ENCODE measurements at places on chromosomes 11 and 22. TPM values are rescaled to one million over a fixed set of nuclear protein-coding genes. Genes with fewer than 3 reads are reported as not detected.

DNA sequence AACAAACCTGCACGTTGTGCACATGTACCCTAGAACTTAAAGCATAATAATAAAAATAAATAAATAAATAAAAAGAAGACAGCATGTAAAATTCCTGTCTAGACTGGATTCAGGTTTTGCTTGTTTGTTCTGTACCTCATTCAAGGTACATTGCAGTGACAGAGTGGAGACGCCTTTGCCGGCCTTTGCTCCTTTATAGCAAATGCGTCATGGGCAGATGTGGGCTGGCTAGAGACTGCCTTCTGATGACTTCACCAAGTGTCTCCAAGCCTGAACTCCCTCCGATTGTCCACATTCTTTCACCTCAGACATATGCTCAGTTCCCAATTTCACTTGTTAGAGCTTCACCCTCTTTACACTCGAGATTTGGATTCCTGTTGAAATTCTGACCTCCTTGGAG lies 147.8 kb upstream of the ARHGAP20 start:
- DNase-seq: no peak

OR10AG1 gene
- not detected for total RNA-seq

OR52A5 gene
- not detected for total RNA-seq

DNA sequence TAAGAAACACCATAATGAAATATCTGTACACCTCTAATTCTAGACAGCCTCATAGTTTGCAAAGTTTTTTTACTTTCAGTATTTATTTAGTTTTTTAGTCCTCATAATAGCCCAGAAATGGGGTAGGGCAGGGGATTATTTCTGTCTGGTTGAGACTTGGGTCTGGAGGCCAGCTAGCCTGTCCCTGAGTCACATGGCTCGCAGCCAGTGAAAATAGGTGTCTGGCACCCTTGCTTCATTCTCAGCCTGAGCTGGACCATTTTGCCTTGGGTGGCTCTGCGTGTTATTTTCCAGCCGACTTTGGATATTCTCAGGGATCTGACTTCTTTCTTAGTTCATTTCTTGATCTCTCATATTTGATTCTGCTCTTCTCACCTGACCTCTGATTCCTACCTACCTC lies 123.9 kb upstream of the NARS2 start:
- no peak for DNase-seq

DNA sequence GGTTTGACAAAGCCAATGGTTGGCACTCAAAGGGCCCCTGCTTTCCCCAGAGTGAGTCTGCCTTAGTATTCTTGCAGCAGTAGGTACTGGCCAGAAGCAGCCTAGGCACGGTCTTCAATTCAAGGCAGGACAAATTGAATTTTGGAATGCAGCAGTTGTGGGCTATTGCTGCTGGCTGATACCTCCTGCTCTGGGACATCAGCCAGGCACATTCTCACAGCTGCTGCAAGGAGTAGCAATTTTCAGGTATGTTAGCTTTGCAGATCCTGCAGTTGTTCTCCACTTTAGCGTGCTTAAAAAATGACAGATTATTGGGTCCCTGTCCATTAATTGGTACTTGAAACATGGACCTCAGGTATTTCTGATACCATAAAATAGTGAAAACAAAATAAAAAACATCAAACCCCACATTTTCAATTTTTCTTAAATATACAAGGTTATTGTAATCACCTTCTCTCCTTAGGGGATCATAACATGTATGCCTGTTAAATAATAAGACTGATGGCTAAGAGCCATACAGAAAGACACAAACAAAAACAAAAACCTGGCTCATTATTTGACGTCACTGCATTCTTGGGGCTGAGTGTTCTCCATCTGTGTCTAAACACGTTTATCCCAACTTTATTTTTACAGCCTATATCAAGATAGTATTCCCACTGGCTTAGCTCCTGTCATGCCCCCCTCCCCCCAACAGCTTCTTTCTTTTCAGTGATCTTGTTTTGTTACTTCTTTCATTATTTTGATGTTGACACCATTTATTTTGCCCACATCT lies 85.1 kb upstream of the CARD18 start:
- DNase-seq: peak; percentile 27

DNA sequence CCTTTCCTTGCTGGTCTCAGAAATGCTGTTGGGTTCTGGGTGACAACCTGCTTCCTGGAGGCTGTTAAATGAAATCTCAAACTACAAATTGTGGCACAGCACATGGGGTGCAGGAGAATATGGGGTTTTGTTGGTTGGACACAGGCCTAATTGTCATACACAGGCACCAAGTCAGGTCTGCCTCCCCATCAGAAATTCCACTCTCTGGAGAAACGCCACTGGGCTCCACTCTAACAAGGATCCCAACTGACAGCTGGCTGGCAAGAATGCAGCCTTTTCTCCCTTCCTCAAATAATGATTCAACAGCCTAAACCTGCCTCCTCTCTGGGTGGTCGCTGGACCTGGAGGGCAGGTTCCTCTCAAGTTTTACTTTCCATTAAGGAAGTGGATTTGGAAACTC lies 177.8 kb upstream of the NARS2 start:
- DNase-seq: no peak

- no peak for DNase-seq
Measured at GRCh38 chr22:47599753-47600152, 837.3 kb downstream of the TBC1D22A start.

DNA sequence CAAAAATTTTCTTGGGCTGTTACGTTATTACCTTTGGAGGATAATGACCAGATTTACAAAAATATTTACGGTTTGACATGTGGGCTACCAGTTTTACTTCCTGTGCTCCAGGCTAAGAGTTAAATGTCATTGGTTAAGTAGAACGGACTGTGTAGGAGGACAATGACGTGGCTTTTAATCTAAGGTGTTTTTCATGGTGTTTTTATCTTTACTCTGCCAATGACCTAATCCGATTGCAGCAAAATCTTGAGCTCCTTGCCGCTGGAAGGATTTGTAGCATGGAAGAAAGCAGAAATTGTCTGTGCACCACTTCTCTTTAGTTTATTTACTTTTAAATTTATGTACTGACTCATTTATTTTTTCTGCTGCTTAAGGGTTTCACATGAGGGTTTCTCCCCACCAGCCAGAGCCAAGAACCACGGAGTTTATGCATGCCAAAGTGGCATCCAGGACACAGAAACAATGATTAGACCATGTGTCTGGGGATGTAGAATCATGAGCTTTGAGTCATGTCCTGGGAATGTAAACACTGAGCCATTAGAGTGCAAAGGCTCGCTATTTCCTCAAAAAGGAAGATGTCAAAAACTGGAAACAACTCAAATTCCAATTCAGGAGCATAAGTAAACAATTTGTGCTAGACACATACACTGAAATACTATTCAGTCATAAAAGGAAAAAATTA lies 1.9 kb upstream of the CARD16 start:
- DNase-seq: peak; percentile 38

FXYD2 gene
- total RNA-seq: 3.6 TPM

GRCh38 chr11:12653729-12654128 lies 20.5 kb upstream of the TEAD1 start:
- DNase-seq: no peak

GGT1 gene
- 1.1 TPM for total RNA-seq

UBQLNL gene
- total RNA-seq: 0.10 TPM

GRCh38 chr11:40393511-40393910 lies 1065.9 kb downstream of the LRRC4C start:
- no peak for DNase-seq

ZNRF3 gene
- total RNA-seq: 12.4 TPM

CCDC89 gene
- 3.7 TPM for total RNA-seq

DNA sequence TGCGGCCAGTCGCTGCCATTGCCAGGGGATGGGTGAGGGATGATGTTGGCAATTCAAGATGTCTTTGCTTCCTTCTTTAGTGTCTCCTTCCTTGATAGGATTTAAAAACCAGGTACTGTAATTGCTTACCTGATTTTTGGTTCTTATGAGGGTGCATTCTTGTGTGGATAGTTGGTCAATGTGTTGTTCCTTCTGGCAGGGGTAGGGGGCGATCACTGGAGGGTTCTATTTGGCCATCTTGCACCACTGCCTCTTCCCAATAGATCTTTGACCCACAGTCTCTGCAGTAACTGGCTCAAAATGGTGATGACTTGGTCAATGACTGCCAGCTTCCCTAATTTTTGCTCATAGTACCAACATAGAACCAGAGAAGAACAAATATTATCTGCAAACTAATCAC lies 680.1 kb downstream of the DLG2 start:
- DNase-seq: no peak

DNA sequence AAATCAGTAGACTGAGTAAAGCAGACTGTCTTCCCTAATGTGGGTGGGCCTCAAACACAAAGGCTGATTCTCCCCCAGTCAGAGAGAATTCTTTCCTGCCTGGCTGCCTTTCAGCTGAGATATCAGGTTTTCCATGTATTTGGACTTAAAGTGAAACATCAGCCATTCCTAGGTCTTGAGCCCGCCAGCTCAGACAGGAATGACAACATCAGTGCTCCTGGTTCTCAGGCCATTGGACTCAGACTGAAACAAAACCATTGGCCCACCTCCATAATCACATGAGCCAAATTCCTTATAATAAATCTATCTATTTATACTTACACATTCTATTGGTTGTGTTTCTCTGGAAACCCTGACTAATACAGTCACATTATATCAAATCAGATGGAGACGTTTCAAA lies 56.7 kb upstream of the CLPB start:
- DNase-seq: peak; percentile 65

- DNase-seq: no peak
Measured at GRCh38 chr11:119941636-119942411, 196.1 kb downstream of the TRIM29 start.

DNA sequence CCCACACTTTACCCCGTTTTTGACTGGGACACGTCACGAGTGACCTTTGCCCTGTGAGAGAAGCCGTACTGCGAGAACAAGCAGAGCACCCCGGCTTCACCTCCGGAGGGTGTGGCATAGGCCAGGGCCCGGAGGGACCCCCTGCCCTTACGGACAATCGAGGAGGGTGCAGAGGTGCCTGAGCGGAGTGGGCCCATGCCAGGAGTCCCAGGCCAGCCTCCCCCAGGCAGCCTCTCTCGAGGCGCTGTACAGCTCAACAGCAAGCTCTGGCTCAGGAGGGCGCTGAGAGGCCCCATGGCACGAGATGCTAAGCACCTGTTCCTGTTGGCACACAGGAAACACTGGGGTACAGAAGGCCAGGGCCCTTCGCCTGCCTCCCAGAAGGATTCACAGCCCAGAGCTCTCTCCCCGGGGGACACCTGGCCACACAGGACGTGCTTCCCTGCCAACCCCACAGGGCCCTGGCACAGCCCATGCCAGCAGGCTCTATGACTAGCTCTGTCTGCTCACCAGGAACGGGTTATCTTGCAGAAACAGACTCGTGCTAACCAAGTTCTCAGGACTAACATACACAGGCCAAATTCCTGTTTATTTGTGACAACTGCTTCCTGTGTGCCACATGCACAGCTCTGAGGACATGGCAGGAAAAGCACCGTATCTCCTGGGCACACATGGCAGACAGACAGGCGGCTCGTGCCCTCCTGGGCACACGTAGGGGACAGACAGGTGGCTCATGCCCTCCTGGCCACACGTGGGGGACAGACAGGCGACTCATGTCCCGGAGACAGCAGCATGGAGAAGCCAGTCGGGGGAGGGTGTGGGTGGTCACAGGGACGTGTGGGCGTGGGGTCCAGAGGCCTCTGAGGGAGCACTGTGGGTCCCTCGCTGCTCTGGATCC lies 11.6 kb downstream of the TOLLIP start:
- no peak for DNase-seq

Measured in tongue (tissue), 3 donors.